ENCODE measurements at places on chromosomes 2 and 18.

GRCh38 chr2:25255745-25256487 is 85.8 kb downstream of the DNMT3A start:
- DNase-seq, result no peak

- no peak for DNase-seq
Observed at GRCh38 chr2:142179686-142180085, 48.9 kb upstream of the LRP1B start.

- no peak for DNase-seq
Observed at GRCh38 chr18:70166668-70167067, 38.8 kb downstream of the RTTN start.

GRCh38 chr2:63544017-63544627 is 44.2 kb downstream of the WDPCP start:
- no peak for DNase-seq

DNA sequence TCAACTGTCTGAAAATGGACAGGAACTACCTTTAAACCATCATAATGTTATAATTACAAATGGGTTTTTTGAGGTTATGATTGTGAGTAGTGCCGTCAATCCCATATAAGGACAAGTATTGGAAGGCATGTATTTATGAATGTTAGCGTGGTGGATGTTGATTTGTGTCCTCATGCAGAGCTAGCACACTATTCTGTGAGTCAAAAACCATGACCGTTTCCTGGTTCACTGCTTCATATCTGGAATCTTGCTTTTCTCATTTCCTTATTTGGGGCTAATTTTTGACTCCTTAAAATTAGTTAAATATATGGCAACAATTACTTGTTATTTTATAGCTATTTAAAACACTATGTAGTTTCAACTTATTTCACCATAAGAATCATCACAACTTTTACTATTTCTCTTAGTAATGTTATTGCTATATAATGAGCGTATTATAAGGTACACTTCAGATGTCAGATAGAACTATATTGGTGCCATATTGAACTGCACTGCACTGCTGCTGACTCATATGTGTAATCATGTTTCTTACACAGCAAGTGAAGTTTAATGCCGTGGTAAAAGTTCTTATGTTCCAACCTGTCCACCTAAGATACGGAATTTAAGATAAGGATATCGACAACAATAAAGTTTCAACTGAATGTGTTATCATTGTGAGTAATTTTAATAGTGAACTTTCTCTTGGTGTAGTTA is 192.8 kb downstream of the PTGR3 start:
- DNase-seq, result no peak

GRCh38 chr2:46973673-46974072 is 58.1 kb upstream of the MCFD2 start:
- no peak for DNase-seq

GRCh38 chr18:25052511-25052921 is 299.4 kb downstream of the ZNF521 start:
- DNase-seq, result no peak

DNA sequence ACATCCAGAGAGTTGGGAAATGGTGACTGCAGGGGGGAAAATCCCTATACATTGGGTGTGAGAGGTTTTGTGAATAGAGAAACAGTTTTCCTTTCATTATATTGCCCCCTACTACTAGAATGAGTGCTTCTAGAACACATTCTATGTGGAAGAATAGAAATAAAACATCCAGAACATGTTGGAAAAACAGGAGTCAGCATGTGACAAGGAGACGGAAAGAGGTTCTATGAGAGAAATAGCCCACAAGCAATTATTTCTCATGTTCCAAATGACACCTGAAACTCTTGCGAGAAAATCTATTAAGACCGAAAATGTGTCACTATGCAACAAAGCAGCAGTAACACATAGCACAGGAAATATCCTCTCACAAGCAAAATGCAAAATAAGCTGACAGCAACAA is 202.7 kb upstream of the SPOPL start:
- no peak for DNase-seq

DNA sequence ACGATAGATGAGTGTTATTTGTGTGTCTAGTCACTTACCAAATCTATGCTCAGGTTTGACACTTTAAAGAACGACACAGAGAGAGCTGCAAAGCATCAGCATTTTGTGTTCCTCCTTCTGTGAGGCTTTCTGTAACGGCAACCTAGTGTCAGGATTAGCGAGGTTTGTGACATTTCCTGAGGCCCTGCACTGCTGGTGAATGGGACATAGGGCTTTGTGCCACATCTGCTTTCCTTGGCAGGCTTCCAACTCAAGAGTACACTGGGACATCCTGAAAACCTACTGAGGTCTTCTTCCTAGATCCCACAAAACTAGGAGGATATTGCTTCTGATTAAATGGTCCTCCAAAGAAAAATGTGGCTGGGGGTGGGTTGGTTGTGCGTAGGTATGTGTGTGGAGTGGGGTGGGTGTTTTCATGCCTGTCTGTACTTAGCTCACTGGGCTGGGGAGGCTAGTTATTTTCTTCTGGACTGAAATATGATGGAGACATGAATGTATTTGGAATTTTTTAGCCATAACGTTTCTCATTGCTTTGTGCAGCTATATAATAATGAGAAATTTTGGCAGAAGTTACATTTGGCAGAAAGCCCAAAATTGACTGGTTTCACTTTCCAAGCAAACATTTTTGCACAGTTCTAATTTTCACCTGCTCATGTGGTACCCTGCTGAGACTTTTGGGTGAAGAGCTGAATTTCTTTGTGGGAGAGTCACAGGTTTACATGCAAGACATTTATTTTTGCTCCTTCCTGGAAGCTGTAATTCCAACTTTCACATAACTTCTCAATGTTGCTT is 308.4 kb downstream of the XIRP2 start:
- DNase-seq, result no peak

- no peak for DNase-seq
Observed at GRCh38 chr2:96525211-96525507, 11.4 kb upstream of the ARID5A start.

GRCh38 chr2:235506997-235507615 is 13.3 kb downstream of the AGAP1 start:
- no peak for DNase-seq

- DNase-seq, result no peak
Observed at GRCh38 chr2:8234253-8234652, 447.6 kb upstream of the ID2 start.

GRCh38 chr2:146634230-146635097 is 1210.4 kb upstream of the ACVR2A start:
- DNase-seq, result no peak

- no peak for DNase-seq
Observed at GRCh38 chr2:176542476-176542875, 273.2 kb downstream of the MTX2 start.

- no peak for DNase-seq
Observed at GRCh38 chr2:135150725-135151124, 98.6 kb downstream of the RAB3GAP1 start.

- no peak for DNase-seq
Observed at GRCh38 chr2:43265001-43265400, 38.6 kb upstream of the ZFP36L2 start.

DNA sequence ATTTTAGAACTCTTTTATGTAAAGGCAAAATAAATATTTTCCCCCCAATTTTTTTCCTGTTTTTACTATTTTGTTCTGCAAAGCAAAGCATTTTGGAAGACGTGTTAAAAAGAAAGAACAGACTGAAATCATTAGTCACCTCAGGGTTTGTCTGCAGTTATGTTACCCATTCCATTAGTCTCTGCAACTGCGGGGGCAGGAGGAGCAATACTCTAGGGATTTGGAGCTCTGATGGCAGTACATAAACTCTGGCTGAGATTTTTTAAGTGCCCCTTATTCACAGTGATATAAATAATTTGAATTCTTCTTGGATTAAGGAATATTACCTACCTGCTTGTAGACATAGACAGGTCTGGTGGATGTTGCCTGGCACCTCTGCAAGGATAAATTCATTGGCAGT is 88.0 kb upstream of the CELF4 start:
- DNase-seq, result no peak

DNA sequence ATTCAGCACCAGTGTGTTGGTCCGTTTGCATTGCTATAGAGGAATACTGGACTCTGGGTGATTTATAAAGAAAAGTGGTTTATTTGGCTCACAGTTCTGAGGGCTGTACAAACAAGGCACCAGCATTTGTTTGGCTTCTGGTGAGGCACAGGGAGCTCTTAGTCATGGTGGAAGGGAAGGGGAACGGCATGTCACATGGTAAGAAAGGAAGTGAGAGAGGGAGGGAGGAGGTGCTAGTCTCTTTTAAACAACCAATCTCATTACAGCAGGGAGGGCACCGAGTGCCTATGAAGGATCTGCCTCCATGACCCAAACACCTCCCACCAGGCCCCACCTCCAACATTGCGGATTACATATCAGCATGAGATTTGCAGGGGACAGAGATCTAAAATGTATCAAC is 143.9 kb upstream of the DLX2 start:
- DNase-seq, result no peak

GRCh38 chr18:48551100-48551499 is 12.3 kb downstream of the CTIF start:
- no peak for DNase-seq

GRCh38 chr18:36513556-36513955 is 216.0 kb downstream of the FHOD3 start:
- no peak for DNase-seq

- no peak for DNase-seq
Observed at GRCh38 chr2:239601880-239602279, 201.1 kb upstream of the HDAC4 start.

DNA sequence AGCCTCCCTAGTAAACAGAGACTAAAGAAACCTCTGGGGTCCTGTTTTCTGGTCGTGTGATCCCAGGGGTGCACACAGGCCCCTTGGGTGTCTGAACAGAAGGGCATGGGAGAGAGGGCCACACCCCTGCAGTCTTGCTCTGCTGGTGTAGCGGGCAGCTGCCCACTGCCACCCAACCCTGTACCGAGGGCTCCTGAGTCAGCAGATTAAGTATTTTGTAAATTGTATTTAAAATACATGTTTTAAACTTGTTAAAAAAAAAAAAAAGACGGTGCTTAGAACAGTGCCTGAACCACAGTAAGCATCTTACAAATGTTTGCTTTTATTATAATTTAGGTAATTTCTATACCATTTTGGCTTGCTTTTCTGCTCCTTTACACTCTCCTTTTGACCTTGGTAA is 113.7 kb downstream of the TANC1 start:
- DNase-seq, result no peak

- DNase-seq, result no peak
Observed at GRCh38 chr2:103005393-103005792, 243.6 kb downstream of the TMEM182 start.

GRCh38 chr18:45050712-45051601 is 370.3 kb downstream of the SETBP1 start:
- DNase-seq, result no peak

DNA sequence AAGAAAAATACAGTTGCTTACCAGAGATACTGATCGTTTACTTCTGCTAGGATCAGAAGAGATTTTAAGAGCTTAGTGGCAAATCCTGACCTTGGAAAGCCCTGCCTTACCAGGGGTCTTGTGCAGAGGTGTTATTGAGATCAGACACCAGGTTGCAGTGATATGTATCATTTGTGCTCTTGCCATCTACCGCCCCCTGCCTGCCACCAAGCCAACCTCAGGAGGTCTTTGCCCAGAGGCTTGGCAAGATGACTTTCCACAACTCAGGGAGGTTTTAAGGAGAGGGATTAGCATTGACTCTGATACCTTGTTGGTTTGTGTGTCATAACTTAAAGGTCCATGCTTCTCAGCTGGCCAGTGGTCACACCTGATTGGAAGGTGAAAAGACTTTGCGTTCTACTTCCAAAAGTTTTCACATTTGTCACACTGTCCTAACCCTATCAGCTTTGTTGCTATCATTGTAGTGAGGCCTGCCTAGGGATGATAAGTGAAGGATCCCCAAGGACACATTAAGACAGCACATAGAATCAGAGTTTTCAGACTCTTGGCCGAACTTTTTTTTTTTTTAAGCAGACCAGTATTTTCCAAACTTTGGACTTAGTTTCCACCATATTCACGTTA is 46.2 kb upstream of the MGAT5 start:
- peak; percentile 34 for DNase-seq

DNA sequence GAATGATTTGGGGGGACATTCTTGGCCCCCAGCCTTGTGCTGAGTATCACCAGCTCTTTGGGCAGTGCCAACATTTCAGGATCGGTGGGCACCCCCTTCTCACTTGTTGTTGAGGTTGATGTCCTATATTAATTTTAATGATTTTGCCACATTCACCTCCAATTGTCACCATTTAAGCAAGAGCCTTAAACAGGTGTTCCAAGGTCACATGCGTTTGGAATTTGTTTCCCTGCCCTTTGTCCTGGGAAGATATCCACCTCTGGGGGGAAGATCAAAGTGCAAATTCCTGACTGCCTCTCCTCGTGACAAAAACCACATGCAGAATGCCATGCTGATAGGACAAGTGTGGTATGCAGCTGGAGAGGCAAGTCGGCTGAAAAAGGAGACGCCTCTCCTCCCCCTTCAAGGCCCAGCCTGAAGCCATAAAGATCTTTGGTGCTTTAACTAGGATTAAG is 72.5 kb upstream of the ID2 start:
- no peak for DNase-seq
